Bronchial smooth muscle cell (primary cell): ENCODE measurements at places on chromosomes 2 and 18. TPM values are rescaled to one million over a fixed set of nuclear protein-coding genes. Genes with fewer than 3 reads are reported as not detected.

SULT1C4 gene
- 0.16 TPM in 1 of 2 replicates, not detected in the other for total RNA-seq

MARCHF4 gene
- total RNA-seq: under 0.01 and 0.32 TPM in 2 replicates

CD8B2 gene
- total RNA-seq: not detected in 2 replicates

B3GNT7 gene
- under 0.01 and 0.09 TPM in 2 replicates for total RNA-seq

GBX2 gene
- total RNA-seq: not detected in 2 replicates

GULP1 gene
- 39.8 and 46.8 TPM in 2 replicates for total RNA-seq

SEMA4F gene
- 3.3 and 4.1 TPM in 2 replicates for total RNA-seq

OR6B2 gene
- total RNA-seq: not detected in 2 replicates

SCYGR2 gene
- not detected in 2 replicates for total RNA-seq

FTCDNL1 gene
- total RNA-seq: 1.1 and 1.2 TPM in 2 replicates

SLC9A4 gene
- total RNA-seq: not detected in 2 replicates

MYCN gene
- not detected in 2 replicates for total RNA-seq

TBR1 gene
- not detected in 2 replicates for total RNA-seq

ITGA4 gene
- 46.3 and 84.8 TPM in 2 replicates for total RNA-seq

CCNT2 gene
- total RNA-seq: 16.7 and 19.1 TPM in 2 replicates

CD226 gene
- total RNA-seq: 0.16 and 0.34 TPM in 2 replicates

SPC25 gene
- total RNA-seq: 1.1 and 1.4 TPM in 2 replicates

APLF gene
- total RNA-seq: 3.5 and 5.9 TPM in 2 replicates

PER2 gene
- total RNA-seq: 2.0 and 3.7 TPM in 2 replicates

SLC5A7 gene
- not detected in 2 replicates for total RNA-seq

MC2R gene
- not detected in 2 replicates for total RNA-seq

SLC11A1 gene
- total RNA-seq: 0.16 and 0.26 TPM in 2 replicates

FAM237A gene
- not detected in 2 replicates for total RNA-seq
